ENCODE measurements at places on chromosomes 1 and 21.

GRCh38 chr1:58608945-58609344 is 31.9 kb upstream of the TACSTD2 start:
- DNase-seq, result no peak

GRCh38 chr1:242847390-242847993 is 323.0 kb upstream of the PLD5 start:
- DNase-seq, result no peak

DNA sequence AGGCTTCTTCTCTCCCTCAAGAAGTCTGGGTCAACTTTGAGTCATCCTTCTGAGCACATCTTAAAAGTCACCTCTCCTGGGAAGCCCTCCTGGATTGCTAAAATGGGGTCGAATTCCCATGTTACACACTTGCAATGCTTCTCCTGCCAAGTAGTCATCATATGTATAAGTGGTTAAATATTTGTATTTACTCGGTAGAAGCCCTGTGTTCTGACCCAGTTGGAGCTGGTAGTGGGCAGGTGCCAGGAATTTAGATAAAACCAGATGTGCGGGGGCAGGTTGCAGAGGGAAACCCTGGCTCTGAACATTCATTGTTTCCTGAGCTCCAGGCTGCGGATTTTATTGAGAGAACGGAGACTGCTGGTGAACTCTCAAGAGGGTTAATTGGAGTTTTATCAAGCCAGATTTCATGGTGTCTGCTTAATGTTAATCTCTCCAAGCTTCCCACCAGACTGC is 52.8 kb upstream of the RPL11 start:
- DNase-seq, result peak; percentile 38

DNA sequence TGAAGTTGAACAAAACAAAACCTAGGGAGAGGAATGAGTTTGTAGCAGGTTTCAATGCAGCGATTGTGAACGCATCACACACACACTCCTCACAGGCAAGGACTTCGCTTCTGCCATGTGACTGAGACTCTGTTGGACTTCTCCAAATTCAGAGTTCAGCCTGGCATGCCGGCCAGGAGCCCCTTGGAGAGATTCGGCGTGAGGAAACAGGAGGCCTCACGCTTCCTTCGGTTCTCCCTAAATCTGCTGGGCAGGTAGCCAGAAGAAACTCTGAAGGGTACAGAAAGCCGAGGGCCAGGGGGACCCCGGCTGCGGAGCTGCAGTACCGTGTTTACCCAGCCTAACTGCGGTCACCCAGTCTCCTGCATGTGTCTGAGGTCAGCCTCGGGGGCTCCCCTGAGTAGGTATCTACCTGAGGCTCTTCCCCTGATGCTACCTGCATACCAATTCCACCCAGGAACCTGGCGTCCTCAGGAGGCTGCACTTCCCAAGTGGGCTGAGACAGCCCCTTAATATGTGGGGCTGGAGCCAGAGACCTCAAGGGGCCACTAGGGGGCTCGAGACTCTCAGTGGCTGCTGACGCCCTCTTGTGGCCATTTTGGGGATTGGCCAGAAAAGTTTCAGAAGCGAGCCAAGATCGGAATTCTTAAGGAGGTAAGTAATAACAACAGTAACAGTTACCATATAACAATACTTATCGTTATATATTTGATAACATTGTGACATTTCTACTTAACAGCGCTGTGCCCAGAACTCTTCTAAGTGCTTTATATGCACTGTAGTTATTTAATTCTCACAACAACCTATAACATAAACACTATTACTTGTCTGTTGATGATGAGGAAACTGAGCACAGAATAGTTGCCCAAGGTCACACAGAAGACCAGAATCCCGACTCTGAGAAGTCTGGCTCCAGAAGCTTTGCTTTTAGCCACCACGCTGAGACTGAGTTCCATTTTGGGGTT is 2.7 kb upstream of the ANXA9 start:
- peak; percentile 72 for DNase-seq

GRCh38 chr1:84010136-84010535 is 11.2 kb upstream of the TTLL7 start:
- DNase-seq, result no peak

- no peak for DNase-seq
Measured at GRCh38 chr1:164930833-164931232, 371.8 kb downstream of the PBX1 start.

DNA sequence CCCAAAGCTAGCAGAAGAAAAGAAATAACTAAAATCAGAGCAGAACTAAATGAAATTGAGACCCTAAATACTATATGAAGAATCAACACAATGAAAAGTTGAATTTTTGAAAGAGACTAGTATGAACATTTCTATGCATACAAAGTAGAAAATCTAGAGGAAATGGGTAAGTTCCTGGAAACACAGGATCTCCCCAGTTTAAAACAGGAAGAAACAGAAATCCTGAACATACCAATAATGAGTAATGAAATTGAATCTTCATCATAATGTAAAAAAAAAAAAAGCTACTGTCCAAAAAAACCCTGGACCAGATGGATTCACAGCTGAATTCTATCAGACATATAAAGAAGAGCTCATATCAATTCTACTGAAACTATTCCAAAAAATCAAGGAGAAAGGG is 233.5 kb downstream of the PLPP3 start:
- no peak for DNase-seq
